Ascending aorta (tissue), 2 donors: ENCODE measurements at places on chromosomes 3 and 15. TPM values are rescaled to one million over a fixed set of nuclear protein-coding genes. Genes with fewer than 3 reads are reported as not detected.

GRCh38 chr15:73826711-73827251 lies 46.6 kb upstream of the TBC1D21 start:
- H3K4me3 ChIP-seq, result no peak overlapping the region
- no peaks in the 10 kb centered on the region for H3K36me3 ChIP-seq
- no peak overlapping the region for H3K27ac ChIP-seq

TMC3 gene
- total RNA-seq, result not detected

DNA sequence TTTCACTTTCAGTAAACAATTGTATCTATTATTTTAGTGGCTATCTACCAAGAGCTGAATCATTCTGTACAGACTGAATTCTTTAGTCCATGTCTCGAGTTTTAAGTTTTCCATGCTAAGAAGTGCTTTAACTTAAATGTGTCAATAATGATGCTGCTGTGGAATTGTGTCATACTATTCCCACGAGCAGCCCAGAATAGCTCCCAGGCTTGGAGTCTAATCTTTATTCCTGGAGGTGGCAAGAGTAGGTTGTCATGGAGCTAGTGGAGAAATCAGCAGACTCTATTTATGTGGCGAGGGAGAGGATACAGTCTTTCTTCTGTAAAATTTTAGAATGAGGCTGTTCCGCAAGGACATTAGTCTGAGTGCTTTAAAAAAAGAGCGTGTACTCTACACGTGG lies 207.2 kb downstream of the ROBO2 start:
- no peaks in the 10 kb centered on the region for H3K27me3 ChIP-seq
- H3K4me3 ChIP-seq, result no peak overlapping the region
- no peak for DNase-seq
- no peaks in the 10 kb centered on the region for H3K36me3 ChIP-seq

DNA sequence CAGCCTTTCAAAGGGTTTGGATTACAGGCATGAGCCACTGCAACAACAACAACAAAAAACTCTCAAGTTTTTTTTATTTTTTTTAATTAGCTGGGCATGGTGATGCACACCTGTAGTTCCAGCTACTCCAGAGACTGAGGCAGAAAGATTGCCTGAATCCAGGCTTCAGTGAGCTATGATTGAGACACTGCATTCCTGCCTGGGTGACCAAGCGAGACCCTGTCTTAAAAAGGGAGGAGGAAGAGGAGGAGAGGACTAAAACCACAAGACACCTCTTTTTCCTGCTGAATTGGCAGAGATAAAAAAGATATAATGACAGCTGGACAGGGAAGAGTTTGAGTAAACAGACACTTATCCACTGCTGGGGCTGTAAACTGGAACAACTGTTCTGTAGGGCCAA lies 22.7 kb upstream of the CHRNB4 start:
- H3K27me3 ChIP-seq, result no peaks in the 10 kb centered on the region
- no peaks in the 10 kb centered on the region for H3K36me3 ChIP-seq
- H3K4me3 ChIP-seq, result no peak overlapping the region
- no peaks in the 10 kb centered on the region for H3K4me1 ChIP-seq
- no peak overlapping the region for H3K27ac ChIP-seq

DNA sequence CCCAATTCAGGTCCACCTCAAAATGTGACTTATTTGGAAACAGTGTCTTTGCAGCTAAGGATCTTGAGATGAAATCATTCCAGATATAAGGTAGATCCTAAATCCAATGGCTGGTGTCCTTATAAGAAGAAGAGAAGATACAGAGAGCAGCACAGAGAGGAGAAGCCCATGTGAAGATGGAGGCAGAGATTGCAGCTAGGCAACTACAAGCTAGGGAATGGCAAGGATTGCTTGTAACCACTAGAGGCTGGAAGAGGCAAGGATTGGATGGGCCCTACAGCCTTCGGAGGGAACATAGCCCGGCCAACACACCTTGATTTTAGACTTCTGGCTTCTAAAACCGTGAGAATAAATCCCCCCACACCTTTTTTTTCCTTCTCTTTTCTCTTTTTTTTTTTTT lies 38.5 kb downstream of the SYN2 start:
- H3K27ac ChIP-seq, result no peak overlapping the region
- H3K36me3 ChIP-seq, result no peaks in the 10 kb centered on the region
- no peaks in the 10 kb centered on the region for H3K27me3 ChIP-seq
- no peak overlapping the region for H3K4me3 ChIP-seq
- H3K4me1 ChIP-seq, result no peaks in the 10 kb centered on the region
- DNase-seq, result no peak

- H3K4me1 ChIP-seq, result no peaks in the 10 kb centered on the region
- no peak overlapping the region for H3K27ac ChIP-seq
- no peak overlapping the region for H3K4me3 ChIP-seq
- no peak for DNase-seq
Observed at GRCh38 chr3:115186351-115187148, 39.5 kb upstream of the ZBTB20 start.
